ENCODE measurements at places on chromosomes 4 and X. TPM values are rescaled to one million over a fixed set of nuclear protein-coding genes. Genes with fewer than 3 reads are reported as not detected.

Gene TMSB15C
- 9.7 TPM for polyA plus RNA-seq

Gene TLR2
- 6.4 TPM for polyA plus RNA-seq

Gene NDP
- polyA plus RNA-seq, result 1.8 TPM

Gene NLGN3
- 4.3 TPM for polyA plus RNA-seq

Gene ADAM29
- polyA plus RNA-seq, result 0.01 TPM

Gene JCHAIN
- 0.54 TPM for polyA plus RNA-seq

Gene ARSD
- 51.4 TPM for polyA plus RNA-seq

Gene FRAS1
- 75.6 TPM for polyA plus RNA-seq

DNA sequence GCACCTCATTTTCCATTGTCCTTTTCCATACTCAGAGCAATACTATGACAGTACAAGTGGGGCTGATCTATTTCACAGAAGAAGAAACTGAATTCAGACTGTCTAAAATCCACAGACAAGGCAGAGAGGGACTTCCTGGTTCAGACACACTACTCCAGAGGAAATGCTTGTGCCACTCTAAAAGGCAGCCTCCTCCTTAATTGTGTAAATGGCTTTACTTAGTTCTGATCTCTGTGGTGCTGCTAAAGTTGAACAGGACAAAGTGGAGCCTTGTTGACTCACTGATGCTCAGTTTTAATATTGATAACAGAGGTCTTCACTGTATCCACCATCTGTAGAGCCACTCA lies 122.4 kb downstream of the KIT start:
- DNase-seq, result no peak

DNA sequence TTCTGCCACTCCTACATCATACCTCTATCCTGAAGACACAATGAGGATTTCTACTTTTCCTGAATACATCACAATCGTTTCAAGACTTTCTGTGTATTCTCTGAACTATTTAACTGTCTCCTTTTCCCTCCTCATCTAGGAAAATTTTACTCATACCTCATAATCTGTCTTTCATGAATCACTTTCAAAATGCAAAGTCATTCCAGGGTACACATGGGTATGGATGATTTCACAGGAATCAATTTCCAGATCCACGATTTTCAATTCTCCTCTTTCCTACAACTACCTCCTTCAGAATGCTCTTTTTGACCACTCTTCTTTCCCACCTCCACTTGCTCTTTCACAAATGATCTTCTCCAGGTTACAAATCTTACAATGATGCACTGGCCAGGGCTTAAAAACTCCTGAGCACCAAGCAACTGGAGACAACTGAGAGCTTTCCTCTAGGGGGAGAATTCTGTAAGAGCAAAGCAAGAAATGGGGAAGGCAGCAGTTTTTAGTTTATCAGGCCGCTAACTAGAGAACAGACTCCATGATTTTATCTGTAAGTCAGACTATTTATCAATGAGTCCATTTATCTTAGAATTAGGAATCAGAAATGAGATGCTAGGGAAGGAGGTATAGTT lies 116.4 kb downstream of the PPP3CA start:
- no peak for DNase-seq

GRCh38 chrX:46912603-46913491 lies 626 bp downstream of the JADE3 start:
- no peak for DNase-seq

DNA sequence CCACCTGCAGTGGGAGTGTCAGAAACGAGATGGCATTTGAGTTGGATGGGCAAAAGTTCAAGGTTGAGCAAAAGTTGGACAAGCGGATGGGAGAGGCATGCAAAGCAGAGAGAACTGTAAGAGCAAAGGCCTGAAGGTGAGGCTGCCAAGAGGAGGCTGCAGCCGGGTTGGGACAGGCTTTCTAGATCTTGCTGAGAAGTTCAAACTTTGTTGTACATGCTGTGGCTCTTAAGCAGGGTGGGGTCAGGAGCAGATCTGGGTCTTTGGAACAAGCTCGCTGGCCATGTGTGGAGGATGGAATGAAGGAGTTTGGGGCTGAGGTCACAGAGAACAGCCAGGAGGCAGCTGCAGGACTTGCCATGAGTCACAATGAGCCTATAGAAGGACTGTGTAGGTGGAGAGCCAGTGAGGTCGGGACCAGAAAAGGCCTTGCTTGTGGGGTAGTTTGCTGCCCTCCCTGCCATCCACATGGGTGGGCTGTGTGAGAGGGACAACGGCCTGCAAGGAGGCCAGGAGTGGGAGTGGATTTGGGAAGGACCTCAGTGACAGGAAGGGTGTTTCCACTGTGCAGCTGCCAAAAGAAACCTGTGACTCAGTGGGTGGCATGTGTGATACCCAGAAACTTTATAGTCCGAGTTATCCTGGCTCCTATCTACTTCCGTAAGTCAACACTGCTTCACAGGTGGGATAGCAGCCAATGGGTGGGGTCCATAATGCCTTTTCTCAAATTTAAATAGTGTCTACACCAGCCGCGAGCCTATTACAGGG lies 210.4 kb downstream of the MID1IP1 start:
- DNase-seq, result no peak

DNA sequence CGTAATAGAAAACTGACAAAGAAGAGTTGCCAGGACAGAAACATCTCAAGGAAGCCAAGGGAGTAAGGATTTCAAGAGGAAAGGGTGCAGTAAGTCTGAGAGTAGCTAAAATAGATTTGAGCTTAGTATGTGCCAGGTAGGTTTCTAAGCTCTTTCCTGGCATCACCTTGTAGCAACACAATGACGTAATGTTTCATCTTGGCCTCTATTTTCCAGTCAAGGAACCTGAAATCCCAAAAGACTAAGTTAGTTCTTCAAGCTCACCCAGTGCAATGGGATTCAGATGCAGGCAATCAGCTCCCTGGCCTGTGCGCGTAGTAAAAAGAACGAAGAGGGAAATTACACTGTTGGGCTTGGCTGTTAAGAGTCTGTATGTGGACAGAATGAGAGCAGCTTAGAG lies 586.5 kb upstream of the TENM3 start:
- DNase-seq, result no peak

DNA sequence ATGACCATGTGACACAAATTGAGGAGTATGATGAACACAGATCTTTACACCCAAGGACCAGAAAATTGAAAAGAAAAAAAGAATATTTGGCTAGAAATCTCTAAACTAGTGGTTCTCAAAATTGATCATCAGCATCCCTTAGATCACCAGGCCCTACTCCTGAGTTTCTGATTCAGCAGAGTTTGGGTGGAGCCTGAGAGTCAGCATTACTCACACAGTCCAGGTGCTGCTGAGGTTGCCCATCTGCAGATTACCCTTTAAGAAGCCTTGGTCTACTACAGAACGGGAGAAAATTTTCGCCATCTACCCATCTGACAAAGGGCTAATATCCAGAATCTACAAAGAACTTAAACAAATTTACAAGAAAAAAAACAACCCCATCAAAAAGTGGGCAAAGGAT lies 182.8 kb downstream of the MOSPD2 start:
- no peak for DNase-seq

- DNase-seq, result no peak
Measured at GRCh38 chrX:39388730-39389129, 587.5 kb downstream of the MID1IP1 start.

DNA sequence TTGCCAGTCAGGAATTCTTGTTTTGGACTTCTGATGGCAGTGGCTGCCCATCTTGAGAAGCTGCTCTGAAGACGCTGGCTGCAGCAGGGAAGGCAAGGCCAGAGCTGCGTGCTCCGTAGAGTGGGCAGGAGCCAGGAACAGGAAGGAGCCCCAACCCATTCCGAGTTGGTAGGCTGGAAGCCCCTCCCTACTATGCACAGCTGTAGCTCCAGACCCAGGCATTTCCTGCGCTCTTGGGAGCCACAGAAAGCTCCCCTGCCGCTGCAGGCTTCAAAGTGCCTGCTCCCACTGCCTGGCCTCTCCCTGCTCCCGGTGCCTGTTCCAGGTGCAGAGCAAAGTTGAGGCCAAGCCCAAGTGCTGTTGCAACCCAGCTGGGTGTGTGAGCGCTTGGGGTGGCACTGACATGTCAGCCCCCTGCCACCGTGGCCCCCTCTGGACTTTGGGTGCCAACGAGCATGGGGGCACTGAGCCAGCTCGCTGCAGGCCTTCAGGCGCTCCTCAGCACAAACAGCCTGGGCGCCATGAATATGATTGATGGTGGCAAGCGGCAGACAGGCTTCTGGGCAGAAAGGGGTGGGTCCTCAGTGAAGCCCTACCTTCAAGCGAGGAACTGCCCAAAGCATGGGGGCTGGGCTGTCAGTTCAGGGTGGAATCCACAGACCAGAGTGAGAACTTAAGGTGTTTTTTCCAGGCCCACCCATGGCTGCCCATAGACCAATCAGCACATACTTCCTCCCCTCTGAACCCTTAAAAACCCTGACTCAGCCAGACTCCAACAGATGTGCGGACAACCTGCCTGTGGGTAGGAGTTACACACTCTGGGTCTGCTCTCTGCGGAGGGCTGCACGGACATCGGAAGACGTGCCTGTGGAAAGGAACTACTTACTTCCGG lies 677.2 kb upstream of the INTU start:
- DNase-seq, result no peak

DNA sequence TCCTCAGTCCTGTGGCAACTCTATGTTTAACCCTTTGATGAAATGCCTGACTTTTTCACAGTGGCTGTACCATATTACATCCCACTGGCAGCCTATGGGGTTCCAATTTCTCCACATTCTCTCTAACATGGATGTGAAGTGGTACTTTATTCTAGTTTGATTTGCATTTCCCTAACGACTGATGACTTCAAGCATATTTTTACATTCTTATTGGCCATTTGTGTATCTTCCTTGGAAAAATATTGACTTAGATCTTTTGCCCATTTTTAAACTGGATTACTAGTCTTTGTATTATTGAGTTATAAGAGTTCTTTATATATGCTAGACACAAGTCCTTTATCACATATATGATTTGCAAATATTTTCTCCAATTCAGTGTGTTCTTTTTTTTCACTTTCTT lies 2.1 kb upstream of the RAB39B start:
- no peak for DNase-seq

DNA sequence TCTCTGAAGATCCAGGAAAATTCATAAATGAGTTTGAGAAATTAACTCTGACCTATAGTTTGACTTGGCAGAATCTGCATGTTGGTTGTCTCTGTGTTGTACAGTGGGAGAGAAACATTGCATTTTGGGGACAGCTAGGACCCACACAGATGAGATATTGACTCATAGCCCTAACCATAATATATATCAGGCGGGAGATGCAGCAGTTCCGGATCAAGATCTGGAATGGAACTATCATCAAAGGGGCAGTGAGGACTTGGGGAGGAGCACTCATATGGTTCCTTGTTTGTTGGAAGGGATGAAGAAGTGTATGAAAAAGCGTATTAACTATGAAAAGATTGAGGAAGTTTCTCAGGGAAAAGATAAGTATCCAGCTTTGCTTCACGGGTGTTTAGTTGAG lies 14.0 kb downstream of the CXCL2 start:
- DNase-seq, result no peak

DNA sequence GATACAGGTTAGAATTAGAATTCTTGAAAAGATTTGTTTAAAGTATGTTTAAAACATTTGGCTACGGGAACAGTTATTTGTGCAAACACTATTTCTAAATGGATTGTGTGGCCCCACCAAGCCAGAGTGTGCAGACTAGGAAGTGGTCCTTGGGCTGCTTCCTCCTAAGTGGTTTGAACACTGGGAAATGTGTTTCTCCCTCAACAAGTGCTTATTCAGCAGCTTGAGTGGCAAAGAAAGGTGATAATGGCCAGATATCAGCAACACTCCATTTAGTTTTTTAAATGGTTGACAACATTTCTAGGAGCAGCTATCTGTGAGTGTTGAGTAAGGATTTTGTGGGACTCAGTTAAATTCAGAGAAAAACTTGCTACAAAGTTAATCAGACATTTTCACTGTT lies 141.4 kb upstream of the LNX1 start:
- DNase-seq, result no peak

DNA sequence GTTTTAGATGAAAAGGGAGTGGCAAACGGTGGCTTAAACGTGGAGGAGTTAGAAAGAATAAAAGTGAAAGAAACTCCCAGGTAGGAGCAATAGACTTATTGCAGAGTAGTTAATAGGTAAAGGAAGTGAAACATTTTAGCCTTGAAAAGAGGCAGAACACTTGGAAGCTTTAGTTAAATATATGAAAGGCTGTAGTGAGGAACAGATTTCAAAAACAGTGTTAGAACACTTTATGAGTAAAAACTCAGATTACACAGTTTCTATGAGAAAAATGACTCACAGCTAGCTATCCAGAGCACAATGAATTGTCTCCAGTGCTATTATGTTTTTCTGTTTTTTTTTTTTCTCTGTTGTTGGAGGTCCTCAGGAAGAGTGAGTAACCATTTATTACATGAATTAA lies 45.8 kb downstream of the TACR3 start:
- no peak for DNase-seq

DNA sequence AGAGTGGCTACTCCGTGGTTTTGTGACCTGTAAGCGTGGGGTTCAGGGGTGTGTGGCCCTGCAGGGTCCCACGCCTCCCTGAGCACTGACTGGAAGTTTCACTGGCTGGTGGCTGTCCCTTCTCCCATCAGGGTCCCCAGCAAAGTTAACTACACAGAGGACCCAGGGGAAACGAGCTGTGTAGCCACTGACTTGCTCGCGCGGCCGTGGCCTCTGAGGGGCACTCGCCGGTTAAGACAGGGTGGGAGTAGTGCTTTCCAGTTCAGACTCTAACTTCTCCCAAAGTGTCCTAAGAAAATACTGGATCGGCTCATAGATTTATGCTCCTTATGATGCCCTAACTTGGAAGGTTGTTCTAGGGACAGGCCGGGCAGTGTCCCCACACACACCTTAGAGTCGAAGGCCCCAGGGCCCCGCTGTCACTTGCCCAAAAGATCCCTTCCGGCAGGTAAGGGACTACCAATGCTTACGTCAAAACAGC lies 28.2 kb downstream of the NELFA start:
- DNase-seq, result no peak

- DNase-seq, result no peak
Measured at GRCh38 chr4:14410516-14410915, 591.8 kb upstream of the CPEB2 start.

- DNase-seq, result no peak
Measured at GRCh38 chr4:124958847-124959246, 246.3 kb upstream of the ANKRD50 start.

- DNase-seq, result no peak
Measured at GRCh38 chrX:130413415-130413814, 11.6 kb downstream of the RBMX2 start.

- no peak for DNase-seq
Measured at GRCh38 chr4:77010841-77011354, 61.3 kb downstream of the SEPTIN11 start.

DNA sequence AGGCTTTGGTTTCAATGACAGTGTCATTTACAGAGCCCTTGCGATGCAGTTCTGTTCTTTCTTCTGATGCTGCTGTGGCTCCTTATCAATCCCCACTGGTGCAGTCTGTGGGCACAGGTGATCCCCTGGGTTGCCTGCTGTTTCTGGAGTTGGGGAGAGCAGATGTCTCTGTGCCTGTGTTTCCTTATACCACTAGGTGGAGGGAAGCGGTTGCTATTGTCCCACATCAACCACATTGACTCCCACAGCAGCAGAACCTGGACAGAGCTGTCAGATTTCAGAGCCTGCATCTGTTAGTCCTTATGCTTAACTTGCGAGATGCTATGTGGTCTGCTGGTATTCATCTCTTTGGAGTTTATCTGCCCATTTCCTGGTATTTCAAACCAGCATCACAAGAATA lies 57.7 kb downstream of the NEIL3 start:
- no peak for DNase-seq
